Hepatocyte (in vitro differentiated cells): ENCODE measurements at places on chromosomes 12 and 14.

DNA sequence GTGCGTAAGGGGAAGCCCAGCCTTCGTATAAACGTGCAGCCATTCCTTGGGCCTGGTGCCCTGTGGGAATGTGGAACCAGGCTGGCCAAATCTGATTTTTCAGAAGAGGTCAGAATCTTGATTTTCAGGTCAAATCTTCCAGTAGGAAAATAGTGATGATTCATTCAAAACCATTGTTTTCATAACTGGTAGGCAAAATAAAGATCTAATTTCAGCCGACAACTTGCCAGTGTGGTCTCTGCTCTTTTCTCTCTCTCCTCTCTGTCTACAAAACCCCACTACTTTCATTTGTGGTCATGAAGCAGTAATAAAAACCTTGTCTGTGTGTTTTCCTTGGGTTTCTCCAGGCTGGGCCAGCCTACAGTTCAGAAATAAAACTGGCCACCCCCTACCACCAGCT, 135.1 kb downstream of the RBM19 start:
- no peaks in the 10 kb centered on the region for H3K4me1 ChIP-seq
- no peaks in the 10 kb centered on the region for H3K27me3 ChIP-seq
- no peak for DNase-seq
- no peak overlapping the region for H3K27ac ChIP-seq
- no peaks in the 10 kb centered on the region for H3K36me3 ChIP-seq

GRCh38 chr14:95543021-95543420, 8.2 kb downstream of the GLRX5 start:
- no peak for DNase-seq
- no peak overlapping the region for H3K4me3 ChIP-seq
- peaks cover 2% of the 10 kb centered on the region for H3K4me1 ChIP-seq
- no peak overlapping the region for H3K27ac ChIP-seq
- no peaks in the 10 kb centered on the region for H3K27me3 ChIP-seq
- no peaks in the 10 kb centered on the region for H3K36me3 ChIP-seq

DNA sequence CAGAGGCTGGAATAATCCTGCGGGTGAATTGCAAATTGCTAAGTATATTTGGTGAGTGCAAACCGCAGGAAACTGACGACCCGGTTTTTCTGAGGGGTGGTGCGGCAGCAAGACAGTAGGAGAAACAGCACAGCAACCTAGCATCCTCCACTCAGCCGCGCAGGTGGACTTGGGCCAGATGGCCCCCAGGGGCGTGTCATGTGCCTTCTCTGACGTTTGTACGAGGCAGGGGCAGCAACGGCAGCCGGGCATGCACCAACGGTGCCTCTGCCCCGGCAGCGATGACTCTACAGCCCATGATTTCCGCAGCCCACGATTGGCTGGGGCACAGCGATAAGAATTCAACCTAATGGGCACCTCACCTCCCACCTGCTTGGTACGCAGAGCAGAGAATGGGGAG, 11.1 kb upstream of the CLEC2A start:
- no peak overlapping the region for H3K27ac ChIP-seq
- H3K4me3 ChIP-seq = no peak overlapping the region
- no peak for DNase-seq
- no peaks in the 10 kb centered on the region for H3K27me3 ChIP-seq
- no peaks in the 10 kb centered on the region for H3K36me3 ChIP-seq

DNA sequence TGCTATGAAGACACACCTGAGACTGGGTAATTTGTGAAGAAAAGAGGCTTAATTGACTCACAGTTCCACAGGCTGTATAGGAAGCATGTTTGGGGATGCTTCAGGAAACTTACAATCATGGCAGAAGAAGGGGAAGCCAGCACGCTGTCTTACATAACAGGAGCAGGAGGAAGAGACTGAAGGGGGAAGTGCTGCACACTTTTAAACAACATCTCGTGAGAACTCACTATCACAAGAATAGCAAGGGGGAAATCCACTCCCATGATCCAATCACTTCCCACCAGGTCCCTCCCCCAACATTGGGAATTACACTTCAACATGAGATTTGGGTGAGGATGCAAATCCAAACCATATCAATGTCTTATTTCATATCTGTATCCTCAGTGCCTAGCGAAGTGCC, 307.2 kb downstream of the ATP23 start:
- no peaks in the 10 kb centered on the region for H3K27me3 ChIP-seq
- DNase-seq = no peak
- no peak overlapping the region for H3K27ac ChIP-seq
- H3K4me3 ChIP-seq = no peak overlapping the region
- H3K36me3 ChIP-seq = no peaks in the 10 kb centered on the region

DNA sequence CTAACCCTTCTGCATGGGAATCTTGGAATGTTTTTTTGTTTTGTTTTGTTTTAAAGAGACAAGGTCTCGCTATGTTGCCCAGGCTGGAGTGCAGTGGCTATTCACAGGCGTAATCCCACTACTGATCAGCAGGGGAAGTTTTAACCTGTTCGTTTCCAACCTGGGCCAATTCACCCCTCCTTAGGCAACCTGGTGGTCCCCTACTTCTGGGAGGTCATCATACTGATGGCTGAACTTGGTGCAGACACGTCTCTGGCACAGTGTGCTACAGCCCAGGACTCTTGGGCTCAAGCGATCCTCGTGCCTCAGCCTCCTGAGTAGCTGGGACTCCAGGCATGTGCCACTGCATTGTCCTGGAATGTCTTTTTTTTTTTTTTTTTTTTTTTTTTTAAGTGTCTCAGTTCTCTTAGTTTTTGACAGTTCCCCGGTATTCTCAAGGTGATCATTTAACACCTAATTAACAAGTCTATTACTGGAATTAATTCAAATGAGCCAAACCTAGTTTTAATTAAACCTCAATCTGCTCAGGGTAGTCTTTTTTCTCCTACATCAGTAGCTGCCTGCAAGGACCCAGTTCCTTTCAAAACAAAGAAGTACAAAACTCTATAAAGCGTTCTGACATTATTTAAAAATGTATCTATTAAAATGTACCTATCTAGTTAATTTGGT, 49.0 kb upstream of the ISM2 start:
- no peak for DNase-seq
- H3K36me3 ChIP-seq = no peaks in the 10 kb centered on the region
- H3K4me1 ChIP-seq = peaks cover 10% of the 10 kb centered on the region
- H3K4me3 ChIP-seq = no peak overlapping the region

DNA sequence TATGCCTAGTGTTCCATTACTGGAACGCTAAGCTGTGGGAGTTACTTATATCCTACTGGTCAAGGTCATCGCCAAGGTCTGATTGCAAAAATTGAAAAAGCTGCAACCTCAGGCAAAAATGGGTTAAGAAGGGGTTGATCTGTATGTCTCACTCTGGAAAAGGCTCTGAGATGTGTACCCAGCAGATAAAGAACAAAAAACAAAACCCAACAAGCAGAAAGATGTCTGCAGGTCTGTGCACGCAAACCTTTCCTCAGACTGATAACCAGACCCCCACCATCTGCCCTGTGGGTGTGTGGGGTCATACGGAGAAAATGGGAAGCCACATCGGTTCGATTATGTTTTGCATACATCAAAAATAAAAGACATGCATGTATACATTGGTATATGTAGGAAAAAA, 56.4 kb downstream of the TESC start:
- H3K4me3 ChIP-seq = no peak overlapping the region
- H3K27ac ChIP-seq = peak overlapping the region; percentile 37
- H3K27me3 ChIP-seq = no peaks in the 10 kb centered on the region
- no peak for DNase-seq

DNA sequence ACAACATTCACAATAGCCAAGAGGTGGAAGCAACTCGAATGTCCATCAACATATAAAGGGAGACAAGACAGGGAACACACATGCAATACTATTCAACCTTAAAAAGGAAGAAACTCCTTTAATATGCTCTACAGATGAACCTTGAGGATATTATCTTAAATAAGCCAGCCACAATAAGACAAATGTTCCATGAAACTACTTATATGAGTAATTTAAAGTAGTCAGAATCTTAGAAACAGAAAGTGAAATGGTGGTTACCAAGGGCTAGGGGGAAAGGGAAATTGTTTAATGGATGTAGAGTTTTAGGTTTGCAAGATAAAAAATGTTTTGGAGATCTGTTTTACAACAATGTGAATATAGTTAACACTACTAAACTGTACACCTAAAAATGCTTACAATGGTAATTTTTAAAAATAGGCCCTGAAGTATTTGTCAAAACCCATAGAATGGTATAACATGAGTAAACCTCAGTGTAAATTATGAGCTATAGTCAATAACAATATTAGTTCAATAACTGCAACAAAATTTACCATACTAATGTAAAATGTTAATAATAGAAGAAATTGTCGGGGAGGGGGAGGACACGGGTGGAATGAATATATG, 71.1 kb downstream of the EGLN3 start:
- no peak overlapping the region for H3K4me3 ChIP-seq
- DNase-seq = no peak
- H3K36me3 ChIP-seq = no peaks in the 10 kb centered on the region

- no peaks in the 10 kb centered on the region for H3K36me3 ChIP-seq
- H3K4me1 ChIP-seq = peaks cover 11% of the 10 kb centered on the region
- no peak overlapping the region for H3K27ac ChIP-seq
- peak overlapping the region; percentile 42 for H3K4me3 ChIP-seq
These were observed 8.6 kb upstream of the GPR68 start for GRCh38 chr14:91252871-91253794.

DNA sequence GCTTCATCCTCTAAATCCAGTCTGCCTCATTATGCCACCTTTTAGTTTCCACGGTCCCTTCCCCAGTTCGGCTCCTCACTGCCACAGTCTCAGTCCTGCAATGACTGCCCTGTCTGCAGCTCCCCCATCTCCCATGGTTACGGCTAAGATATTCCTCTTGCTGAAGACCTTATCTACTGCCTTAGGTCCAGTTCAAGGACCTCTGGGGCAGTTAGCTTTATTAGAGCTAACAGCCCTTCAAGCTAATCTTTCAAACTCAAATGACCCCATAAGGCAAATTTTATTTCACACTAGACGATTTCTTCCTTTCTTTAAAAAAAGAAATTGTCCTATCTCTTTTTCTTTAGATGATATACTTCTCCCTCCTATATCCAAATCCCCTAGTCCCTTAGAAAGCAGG, 214.7 kb downstream of the MON2 start:
- H3K36me3 ChIP-seq = no peaks in the 10 kb centered on the region
- H3K4me3 ChIP-seq = no peak overlapping the region
- H3K27me3 ChIP-seq = no peaks in the 10 kb centered on the region
- H3K4me1 ChIP-seq = peaks cover 15% of the 10 kb centered on the region
- no peak overlapping the region for H3K27ac ChIP-seq

DNA sequence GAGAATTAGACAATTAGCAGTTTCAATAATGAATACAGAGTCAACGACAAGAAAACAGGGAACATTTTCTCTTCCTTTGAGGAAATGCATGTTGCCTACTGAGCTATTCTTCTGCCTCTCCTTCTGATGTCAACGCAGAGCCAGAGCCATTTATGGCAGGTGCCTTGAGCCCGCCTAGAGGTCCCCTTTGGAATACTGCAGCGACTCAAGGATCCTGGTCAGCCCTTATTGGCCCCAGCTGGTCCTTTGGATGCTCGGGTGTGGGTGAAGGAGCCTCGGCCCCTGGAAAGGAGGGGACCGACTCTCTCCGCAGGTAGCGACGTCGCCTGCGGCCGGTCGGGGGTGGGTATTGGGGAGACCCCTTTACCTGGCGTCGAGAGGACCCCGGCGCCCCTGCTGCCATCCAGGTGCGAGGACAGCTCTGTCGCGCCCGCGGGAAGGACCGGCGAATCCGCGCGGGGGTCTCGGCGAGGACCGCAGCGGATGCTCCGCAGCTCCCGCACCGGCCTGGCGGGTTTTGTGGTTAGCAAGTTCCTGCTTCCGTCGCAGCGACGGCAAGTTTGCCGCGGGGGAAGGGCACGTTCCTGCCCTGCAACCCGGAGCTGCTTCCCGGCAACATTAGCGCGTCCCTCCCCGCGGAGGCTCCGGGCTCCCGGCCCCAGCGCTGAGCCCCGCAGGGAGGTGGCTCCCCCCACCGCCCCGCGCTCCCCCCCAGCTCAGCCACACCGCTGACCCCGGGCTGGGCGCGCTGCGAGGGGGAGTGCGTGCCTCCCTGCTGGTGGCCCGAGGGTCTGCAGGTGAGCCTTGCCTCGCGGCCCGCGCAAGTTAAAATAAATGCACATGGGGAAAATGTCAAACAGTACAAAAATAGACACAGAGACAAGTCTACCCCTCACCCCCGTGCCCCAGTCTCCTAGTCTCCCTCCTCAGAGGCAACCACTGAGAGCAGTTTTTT, at the start of gene MANSC1:
MANSC1 (minus strand) TSS at position 532 of the 955 bp plus-strand sequence. CDS start 6,928 bp downstream, outside the sequence.
- no peaks in the 10 kb centered on the region for H3K4me1 ChIP-seq
- no peaks in the 10 kb centered on the region for H3K36me3 ChIP-seq
- peak within 1 kb of the TSS; percentile 36 for H3K4me3 ChIP-seq
- no peaks in the 10 kb centered on the region for H3K27me3 ChIP-seq

GRCh38 chr12:108179305-108179704, 50.2 kb downstream of the WSCD2 start:
- no peaks in the 10 kb centered on the region for H3K27me3 ChIP-seq
- no peak overlapping the region for H3K27ac ChIP-seq
- no peaks in the 10 kb centered on the region for H3K4me1 ChIP-seq
- no peaks in the 10 kb centered on the region for H3K36me3 ChIP-seq

GRCh38 chr14:88765130-88765529, 27.6 kb downstream of the EML5 start:
- H3K4me1 ChIP-seq = no peaks in the 10 kb centered on the region
- no peak for DNase-seq
- no peaks in the 10 kb centered on the region for H3K27me3 ChIP-seq
- no peak overlapping the region for H3K4me3 ChIP-seq
- H3K27ac ChIP-seq = no peak overlapping the region
- H3K36me3 ChIP-seq = no peaks in the 10 kb centered on the region

GRCh38 chr12:57732726-57733593, 5.6 kb downstream of the AGAP2 start:
- DNase-seq = no peak
- H3K4me3 ChIP-seq = no peak overlapping the region
- H3K27ac ChIP-seq = no peak overlapping the region
- H3K27me3 ChIP-seq = peaks cover 96% of the 10 kb centered on the region
- H3K4me1 ChIP-seq = peaks cover 22% of the 10 kb centered on the region

GRCh38 chr12:122265886-122266229, 436 bp downstream of the VPS33A start:
- peak overlapping the region; percentile 92 for H3K27ac ChIP-seq
- H3K4me1 ChIP-seq = peaks cover 6% of the 10 kb centered on the region
- H3K36me3 ChIP-seq = no peaks in the 10 kb centered on the region
- H3K27me3 ChIP-seq = no peaks in the 10 kb centered on the region
- DNase-seq = peak; percentile 57
- H3K4me3 ChIP-seq = peak overlapping the region; percentile 74

GRCh38 chr14:82766996-82767395, 1233.3 kb upstream of the SEL1L start:
- H3K36me3 ChIP-seq = no peaks in the 10 kb centered on the region
- no peak for DNase-seq
- H3K27me3 ChIP-seq = no peaks in the 10 kb centered on the region
- no peaks in the 10 kb centered on the region for H3K4me1 ChIP-seq

DNA sequence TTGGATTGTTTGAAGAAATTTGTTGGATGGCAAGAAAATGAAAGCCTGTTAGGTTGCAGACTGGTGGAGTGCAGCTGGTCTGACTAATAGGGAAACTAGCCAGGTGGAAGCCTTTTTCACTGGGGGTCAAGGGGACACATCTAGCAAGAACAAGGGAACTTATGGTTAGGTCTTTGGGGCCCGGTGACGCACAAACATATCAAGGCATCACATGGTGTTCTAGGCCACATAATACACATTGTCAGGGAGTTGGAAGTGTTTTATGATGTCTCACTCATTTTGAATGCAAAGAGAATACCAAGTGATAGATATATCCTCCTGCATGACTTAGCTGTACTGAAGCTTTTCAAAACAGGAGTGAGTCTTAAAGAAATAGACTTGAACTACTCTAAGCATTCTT, 351.2 kb downstream of the KCNH5 start:
- H3K27ac ChIP-seq = peak overlapping the region; percentile 94
- H3K36me3 ChIP-seq = no peaks in the 10 kb centered on the region
- H3K4me1 ChIP-seq = peaks cover 36% of the 10 kb centered on the region
- H3K4me3 ChIP-seq = no peak overlapping the region
